ENCODE measurements at places on chromosomes 11 and 22.

DNA sequence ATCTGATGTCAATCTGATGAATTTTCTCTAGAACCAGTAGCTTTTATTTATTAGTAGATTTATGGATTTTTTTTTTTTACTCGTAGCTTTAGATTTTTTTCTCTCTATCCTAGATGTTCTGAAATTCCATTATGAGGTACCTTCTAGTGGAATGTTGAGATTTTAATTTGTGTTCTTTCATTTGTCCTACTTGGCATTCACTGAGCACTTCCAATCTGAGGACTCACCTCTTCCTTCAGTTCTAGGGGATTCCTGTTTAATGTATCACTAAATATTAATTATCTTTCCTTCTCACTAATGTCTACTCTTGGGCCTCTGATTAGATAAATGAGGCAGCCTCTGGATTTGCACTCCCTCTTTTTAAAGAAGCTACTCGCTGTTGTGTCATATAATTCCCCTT lies 40.2 kb upstream of the WNT7B start:
- DNase-seq = no peak

DNA sequence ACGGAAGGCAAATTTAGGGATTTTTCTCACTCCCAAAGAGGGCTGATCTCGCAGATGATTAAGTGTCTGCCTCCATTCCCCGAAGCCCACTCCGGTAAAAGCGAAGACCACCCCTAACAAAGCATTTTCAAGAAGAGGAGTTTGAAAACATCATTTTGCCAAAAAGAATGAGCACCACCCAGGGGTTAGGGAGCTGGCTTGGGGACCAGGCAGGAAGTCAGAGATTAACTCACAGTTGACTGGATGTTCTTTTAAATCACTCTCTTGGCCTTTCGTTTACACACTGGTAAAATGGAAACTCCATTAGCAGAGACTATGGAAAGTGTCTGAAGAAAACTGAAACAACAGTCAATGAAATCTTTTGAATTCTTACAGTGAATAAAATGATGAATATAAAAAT lies 7.9 kb upstream of the TRIM44 start:
- DNase-seq = no peak

DNA sequence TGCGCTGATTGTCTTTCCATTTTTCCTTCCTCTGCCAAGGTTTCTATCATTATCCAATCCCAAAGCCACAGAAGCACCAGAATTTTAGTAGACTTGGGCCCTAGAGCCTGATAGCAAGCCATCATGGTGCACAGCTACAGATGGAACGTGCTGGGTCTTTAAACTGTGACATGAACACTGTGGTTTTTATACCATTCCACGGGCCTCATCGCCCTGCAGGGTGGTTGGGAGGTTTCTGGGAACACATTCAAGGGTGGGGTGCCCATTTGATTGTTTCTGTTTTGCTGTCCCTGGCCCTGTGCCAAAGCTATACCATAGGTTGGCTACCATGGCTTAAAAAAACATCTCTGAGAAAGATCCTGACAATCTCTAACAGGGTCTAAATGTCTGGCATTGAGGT lies 151.9 kb downstream of the CACNA1I start:
- DNase-seq = no peak

DNA sequence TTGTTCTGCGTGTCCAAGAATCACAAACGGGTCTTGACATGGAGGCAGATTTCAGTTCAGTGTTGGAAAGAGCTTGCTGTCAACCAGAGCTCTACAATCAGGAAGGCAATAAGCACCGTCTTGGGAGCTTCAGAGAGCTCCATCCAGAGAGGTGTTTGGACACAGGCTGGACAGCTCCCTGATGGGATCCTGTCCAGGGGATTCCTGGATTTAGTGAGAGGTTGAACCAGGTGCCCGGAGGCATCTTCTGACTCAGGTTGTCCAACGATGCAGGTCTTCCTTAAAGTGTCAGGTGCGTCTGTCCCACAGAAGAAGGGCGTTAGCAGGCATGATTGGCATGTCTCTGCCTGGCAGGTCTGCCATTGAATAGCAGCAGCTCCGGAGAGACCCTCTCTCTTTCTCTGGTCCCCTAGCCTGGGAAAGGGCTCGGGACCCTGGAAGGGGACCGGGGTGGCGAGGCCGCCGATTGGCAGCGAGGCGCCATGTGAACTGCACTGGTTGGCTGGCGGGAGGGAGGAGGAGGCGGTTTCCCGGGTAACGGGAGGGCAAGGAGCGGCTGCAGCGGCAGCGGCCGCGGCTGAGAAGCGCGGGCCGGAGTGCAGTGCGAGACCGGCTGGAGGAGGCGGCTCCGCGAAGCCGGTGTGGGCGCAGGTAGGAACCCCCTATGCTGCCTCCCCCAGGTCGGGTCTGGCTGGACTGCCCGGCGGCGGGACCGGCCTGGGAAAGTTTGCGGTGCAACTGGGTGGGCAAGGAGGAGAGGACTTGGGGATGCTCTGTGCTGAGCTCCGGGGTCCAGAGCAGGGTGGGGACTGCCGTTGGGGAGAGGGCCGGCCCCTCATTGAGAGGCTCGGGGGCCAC lies 104.1 kb upstream of the E2F8 start:
- peak; percentile 35 for DNase-seq

DNA sequence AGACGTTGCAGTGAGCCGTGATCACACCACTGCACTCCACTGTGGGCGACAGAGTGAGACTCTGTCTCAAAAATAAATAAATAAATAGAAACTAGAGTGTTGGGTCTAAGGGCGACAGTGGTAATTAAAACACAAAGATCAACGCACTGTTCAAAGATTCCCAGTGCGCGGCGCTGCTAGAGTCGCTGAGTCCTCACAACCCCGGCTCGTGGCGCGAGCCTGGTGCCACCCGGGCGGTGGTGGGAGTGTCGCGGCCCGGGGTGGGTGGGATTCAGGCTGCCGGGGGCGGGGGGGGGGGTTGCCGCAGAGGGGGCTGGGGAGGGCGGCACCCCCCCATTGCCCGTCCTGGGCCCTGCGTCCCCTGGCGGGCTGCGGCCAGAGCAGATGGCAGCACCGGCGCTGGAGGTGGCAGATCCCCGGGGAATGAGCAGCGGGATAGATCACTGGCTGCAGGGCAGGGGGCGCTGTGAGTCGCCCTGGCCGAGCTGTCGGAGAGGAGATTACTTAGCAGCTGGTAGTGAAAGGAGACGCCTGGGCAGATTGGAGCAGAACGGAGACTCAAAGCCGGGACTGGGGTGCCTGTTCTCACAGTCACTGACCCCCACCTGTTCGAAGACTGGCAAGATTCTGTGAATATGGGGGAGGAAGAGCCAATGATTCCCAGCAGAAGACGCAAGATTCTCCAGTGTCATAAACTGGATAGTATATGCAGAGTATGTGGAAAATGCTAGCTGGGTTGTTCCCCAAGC lies 30.2 kb upstream of the APOBEC3A start:
- DNase-seq = peak; percentile 13

DNA sequence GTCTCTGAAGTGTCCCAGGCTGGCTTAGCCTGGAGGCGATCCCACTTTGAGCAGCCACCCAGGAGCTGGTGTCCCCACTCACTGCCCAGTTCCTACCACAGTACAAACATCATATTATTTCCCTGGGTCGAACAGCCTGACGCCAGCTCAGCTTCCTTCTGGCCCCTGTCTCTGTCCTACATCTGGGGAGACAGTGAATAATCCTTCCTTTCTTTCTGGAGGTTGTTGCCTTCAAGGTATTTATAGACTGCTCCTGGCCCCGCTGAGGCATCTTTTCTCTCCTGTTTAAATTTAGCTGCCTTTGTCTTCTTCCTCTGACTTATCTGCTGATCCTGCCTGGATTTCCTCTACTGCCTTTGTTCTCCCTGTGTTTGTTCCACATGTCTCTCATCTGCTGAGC lies 56.8 kb upstream of the LRRC55 start:
- DNase-seq = no peak

GRCh38 chr11:73257342-73258103 lies 14.6 kb upstream of the P2RY6 start:
- no peak for DNase-seq

- no peak for DNase-seq
These were observed 962.1 kb downstream of the JRKL start for GRCh38 chr11:97351939-97352338.

DNA sequence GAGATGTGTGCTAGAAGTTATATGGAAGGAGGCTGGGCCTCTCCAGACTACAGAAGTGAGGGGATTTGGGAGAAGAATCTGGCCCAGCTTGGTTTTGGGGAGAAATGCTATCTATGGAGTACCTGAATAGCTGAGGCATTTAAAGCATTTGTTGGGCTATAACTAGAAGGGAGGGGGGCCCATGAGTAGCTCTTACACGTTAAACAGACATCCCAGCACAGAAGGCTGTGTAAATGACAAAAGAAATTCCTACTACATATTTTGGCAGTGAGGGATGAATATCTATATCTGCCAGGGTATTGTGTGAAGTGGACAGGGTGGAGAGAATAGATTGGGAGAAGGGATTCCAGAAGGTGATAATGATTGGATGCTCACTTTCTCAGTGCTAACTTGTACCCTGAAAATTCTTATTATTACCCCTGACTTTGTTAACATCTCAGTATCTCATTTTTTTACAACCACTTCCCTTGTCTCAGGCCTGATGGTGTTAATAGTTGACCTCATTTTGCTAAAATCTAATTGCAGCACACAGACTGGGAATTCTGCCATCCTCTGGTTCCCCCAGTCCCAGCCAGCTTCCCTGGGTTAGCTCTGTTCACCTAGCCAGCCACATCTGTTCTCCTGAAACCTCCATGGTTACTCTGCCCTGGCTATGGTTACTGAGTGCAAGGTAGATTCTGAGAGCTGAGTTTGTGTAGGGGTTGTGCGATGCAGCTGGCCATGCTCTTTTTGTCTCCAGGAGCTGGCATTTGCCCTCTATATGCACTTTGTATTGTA lies 28.8 kb upstream of the RRM1 start:
- no peak for DNase-seq

DNA sequence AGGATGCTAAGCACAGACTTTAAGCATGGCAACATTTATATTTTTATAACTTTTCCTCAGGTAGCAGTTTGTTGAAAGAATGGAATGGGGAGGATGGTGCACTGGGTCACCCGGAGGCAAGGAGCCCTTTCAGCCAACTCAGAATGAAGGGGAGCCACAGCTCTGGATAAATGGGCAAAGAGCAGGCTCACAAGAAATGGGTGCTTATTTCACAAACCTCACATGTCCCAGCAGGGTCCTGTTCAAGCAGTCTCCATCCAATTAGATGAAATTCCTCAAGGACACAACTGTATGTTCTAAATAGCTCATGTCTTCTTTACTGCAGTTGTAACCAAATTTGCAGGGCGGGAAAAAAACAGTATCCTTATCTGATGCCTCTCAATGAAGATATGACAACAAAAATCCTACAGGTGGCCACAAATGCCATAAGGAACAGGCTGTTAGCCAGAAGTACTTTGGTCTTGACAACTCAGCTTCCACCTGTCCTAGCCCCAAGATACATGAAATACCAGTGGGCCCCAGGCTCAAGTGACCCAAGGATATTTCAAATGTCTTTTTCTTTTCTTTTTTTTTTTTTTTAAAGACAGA lies 48.2 kb downstream of the MAPK1 start:
- no peak for DNase-seq

DNA sequence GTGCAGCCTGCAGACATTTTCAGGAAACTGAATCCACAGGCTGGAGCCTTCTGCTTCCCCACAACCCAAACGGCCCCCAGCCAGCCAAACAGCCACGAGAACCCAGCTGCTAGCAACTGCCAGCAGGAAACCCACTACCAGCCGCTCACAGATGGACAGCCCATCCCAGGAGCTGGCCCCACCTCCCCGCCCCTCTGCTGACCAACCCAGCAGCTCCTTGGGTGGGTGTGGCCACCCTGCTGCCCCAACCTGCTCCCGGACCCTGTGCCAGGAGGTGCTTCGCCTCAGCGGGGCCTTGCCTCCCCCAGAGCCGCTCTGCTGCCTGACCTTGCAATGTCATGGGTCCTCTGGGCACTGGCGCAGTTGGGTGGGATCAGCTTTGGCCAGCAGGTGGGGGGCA lies 8.2 kb upstream of the CCDC188 start:
- no peak for DNase-seq

DNA sequence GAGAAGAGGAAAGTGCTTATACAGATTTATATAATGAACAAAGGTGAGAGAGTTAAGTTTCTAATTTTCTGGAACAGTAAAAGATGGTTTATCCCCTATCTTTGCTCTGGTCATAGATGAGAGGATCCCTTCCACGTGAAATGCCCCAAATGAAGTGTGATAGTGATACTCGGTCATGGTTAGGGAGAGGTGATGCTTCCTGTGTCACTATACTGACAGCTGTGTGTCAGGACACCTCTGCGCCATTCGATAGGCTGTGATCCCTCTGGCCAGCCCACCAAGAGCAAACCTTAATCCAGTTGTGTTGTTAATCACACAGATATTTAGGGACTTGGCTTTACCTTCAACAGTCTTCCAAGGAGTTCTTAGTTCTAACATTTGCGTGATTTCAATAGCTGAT lies 57.7 kb downstream of the NCAM1 start:
- no peak for DNase-seq

- peak; percentile 50 for DNase-seq
These were observed 60.2 kb downstream of the EHF start for GRCh38 chr11:34680918-34681586.

DNA sequence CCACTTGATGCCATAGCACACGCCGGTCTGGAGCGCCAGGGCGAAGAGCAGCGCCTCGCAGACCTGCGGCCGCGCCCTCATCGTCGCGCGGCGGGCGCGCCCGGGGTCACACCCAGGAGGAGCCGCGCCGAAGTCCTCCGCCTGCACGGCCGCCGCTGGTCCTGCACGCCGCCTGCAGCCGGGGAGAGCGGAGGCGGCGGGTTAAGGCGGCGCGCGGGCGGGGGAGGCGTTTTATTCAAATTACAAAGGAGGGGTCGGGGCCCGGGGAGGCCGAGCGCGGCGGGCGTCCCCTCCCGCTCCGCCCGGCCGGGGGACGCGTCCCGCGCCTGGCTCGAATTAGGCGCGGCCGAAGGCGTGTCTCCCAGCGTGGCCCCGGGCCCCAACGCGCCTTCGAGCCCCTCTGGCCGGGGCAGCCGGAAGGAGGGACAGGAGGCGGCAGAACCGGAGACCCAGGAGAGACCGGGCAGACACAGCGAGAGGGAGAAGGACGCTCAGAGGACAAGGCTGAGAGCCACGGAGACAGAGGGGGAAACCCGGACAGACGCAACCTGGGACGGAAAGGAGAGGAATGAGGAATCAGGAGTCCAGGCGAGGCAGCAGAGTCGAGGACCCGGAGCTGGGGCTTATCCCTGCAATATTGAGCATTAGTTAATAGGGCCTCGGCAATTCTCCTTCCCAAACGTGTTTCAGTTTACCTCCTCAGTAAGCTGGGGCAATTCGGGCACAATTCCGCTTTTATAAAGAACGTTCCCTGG lies at the start of gene WNT11:
TSS of gene WNT11 (minus strand) at position 176 of the 755 bp plus-strand sequence. CDS start at position 81, 95 bp downstream.
- peak; percentile 64 for DNase-seq

GRCh38 chr22:34414467-34415440 lies 494.5 kb upstream of the LARGE1 start:
- DNase-seq = peak; percentile 6

Measured in NCI-H774 (cell line).